ENCODE measurements at places on chromosomes 12 and 14.

- DNase-seq = no peak
- no peaks in the 10 kb centered on the region for H3K4me1 ChIP-seq
- no peaks in the 10 kb centered on the region for H3K27me3 ChIP-seq
- no peak overlapping the region for H3K4me3 ChIP-seq
- no peaks in the 10 kb centered on the region for H3K36me3 ChIP-seq
- H3K27ac ChIP-seq = no peak overlapping the region
These were observed 206.2 kb downstream of the FSCB start for GRCh38 chr14:44300916-44301315.

- H3K27ac ChIP-seq = no peak overlapping the region
- DNase-seq = no peak
- no peaks in the 10 kb centered on the region for H3K4me1 ChIP-seq
- H3K4me3 ChIP-seq = no peak overlapping the region
- H3K27me3 ChIP-seq = no peaks in the 10 kb centered on the region
- no peaks in the 10 kb centered on the region for H3K36me3 ChIP-seq
These were observed 103.6 kb upstream of the CCND2 start for GRCh38 chr12:4169959-4170358.

- no peak overlapping the region for H3K4me3 ChIP-seq
- no peaks in the 10 kb centered on the region for H3K4me1 ChIP-seq
- H3K36me3 ChIP-seq = no peaks in the 10 kb centered on the region
- H3K27ac ChIP-seq = no peak overlapping the region
These were observed 64.4 kb upstream of the TRHDE start for GRCh38 chr12:72207486-72208409.

GRCh38 chr12:82765971-82766705, 79.4 kb downstream of the TMTC2 start:
- DNase-seq = no peak
- H3K4me1 ChIP-seq = no peaks in the 10 kb centered on the region
- H3K4me3 ChIP-seq = no peak overlapping the region
- no peaks in the 10 kb centered on the region for H3K27me3 ChIP-seq

DNA sequence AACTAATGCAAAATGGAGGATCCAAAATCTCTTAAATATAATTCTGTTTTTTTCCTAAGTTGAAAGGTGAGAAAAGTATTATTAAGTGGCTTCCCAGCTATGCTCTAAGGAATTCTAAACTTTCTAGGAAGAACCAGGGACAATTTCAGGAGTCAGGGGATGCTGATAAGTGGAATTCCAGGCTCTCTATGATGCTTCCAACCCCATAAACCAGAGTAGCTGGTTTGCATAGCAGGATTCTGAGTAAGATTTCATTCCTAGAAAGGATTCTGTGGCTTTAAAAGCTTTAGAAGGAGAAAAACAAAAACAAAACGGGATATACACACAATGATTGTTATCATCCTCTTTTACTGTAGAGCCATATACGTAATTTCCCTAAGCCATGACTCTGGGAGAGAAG, 93.9 kb downstream of the SLC16A7 start:
- H3K4me1 ChIP-seq = no peaks in the 10 kb centered on the region
- H3K4me3 ChIP-seq = no peak overlapping the region
- no peaks in the 10 kb centered on the region for H3K27me3 ChIP-seq
- no peak for DNase-seq

- H3K4me1 ChIP-seq = no peaks in the 10 kb centered on the region
- peaks cover 57% of the 10 kb centered on the region for H3K36me3 ChIP-seq
- no peaks in the 10 kb centered on the region for H3K27me3 ChIP-seq
- no peak for DNase-seq
These were observed 76.9 kb downstream of the DDX51 start for GRCh38 chr12:132067182-132067581.

DNA sequence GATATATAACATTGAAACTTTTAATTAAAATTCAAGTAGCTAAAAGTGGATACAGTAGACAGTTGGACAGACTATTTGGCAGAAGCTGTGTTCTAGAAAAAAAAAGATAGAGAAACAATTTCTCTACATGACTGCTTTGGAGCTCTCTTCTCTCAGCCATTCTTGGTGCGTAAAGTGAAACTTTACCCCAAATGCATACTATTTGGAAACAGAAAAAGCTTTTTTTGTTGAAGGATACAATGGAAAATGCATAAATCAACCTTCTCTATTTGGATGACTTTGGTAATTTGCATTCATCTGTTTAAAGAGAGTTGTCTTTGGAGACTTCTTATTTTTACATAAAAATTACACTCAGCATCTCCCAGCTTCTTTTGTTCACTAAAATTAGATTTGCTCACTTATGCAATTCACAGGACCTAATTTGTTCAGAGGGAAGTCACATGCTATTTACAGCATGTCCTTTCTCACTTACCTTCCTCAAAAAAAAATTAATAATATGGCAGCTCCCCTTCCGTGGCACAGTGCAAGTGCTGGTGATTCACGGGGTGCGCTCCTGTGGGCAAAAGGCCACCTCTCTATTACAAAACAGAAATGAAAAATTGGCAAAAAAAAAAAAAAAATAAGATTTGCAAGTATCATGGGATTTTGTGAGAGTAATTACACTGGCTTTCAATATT, 498.9 kb downstream of the RERGL start:
- no peaks in the 10 kb centered on the region for H3K27me3 ChIP-seq
- no peak for DNase-seq
- H3K36me3 ChIP-seq = no peaks in the 10 kb centered on the region

- H3K4me1 ChIP-seq = no peaks in the 10 kb centered on the region
- no peak overlapping the region for H3K4me3 ChIP-seq
- no peak for DNase-seq
- no peaks in the 10 kb centered on the region for H3K27me3 ChIP-seq
These were observed 33.5 kb downstream of the C12orf50 start for GRCh38 chr12:87995581-87996178.

DNA sequence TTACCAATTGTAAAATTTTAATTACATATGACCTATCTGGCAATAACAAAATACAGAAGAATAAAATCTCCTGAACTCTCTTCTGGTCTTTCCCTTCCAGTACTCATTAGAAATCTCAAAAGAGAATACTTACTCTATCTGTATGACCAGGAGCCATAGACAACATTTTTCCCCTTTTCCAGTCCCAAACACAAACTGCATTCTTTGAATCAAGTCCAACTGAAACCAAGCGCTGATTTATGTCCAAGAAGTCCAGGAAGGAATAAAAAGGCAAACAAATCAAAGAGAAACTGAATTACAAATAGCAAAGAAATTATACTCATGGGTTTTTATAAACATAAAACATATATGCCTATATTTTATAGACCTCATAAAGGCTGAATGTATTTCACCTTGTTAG, 46.7 kb downstream of the EML5 start:
- H3K27me3 ChIP-seq = no peaks in the 10 kb centered on the region

DNA sequence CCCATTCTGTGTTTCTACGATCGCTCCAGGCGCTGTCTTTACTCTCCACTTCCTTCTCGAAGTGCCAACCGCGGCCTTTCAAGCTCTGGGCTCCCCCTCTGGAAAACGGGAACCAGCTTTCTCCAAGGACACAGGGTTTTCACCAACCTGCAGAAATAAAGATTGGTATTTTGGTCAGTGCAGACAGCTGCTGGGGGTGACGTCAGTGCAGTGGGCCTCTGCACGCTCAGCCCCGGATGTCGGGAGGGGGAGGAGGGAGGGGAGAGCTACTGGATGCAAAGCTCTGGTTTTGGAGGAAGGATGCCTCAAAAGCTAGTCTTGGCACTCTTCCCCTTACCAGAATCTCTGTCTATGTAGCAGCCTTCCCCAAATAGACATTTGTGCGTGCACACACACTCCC, 19.9 kb downstream of the HRK start:
- H3K4me3 ChIP-seq = peak overlapping the region; percentile 41
- H3K36me3 ChIP-seq = no peaks in the 10 kb centered on the region
- H3K27ac ChIP-seq = no peak overlapping the region
- H3K4me1 ChIP-seq = peaks cover 36% of the 10 kb centered on the region
- DNase-seq = no peak
- no peaks in the 10 kb centered on the region for H3K27me3 ChIP-seq

- DNase-seq = no peak
- H3K36me3 ChIP-seq = peaks cover 11% of the 10 kb centered on the region
- H3K4me1 ChIP-seq = no peaks in the 10 kb centered on the region
- no peak overlapping the region for H3K27ac ChIP-seq
- no peaks in the 10 kb centered on the region for H3K27me3 ChIP-seq
These were observed 125.9 kb downstream of the PRICKLE1 start for GRCh38 chr12:42463671-42464070.

GRCh38 chr12:20000229-20000849, 368.0 kb upstream of the PDE3A start:
- H3K36me3 ChIP-seq = no peaks in the 10 kb centered on the region
- no peak for DNase-seq
- no peak overlapping the region for H3K4me3 ChIP-seq
- H3K27me3 ChIP-seq = no peaks in the 10 kb centered on the region
- H3K4me1 ChIP-seq = peaks cover 28% of the 10 kb centered on the region
- no peak overlapping the region for H3K27ac ChIP-seq

DNA sequence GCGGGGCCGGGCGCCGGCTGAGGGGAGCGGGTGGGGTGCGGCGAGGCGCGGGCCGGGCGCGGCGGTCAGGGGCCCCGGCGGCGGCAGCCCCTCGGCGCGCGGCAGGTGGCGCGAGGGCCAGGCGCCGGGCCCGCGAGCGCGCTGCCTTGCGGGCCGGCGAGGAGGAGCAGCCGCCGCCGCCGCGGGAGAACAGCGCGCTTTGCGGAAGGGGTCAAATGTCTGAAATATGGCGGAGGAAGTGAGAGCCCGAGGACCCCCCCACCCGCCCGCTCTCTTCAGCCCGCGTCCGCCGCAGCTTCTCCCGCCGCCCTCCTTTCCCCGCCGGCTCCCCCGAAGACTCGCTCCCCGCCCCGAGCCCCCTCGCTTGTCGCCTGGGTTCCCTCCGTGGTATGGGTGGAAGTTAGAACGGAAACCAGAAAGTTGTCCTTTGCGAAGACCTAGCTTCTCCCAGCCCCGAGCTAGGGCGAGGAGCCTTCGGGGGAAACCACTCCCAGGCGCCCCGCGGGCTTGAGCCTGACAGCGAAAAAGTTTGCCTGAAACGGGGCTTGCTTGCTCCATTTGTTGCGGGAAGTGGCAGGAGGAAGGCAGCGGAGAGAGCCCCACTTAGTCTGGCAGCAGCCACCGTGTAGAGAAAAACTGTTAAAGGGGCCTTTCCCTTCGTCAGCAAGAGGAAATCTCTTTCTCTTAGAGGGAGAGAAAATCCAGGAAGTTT, 551 bp downstream of the RAP1B start:
- peak overlapping the region; percentile 99 for H3K27ac ChIP-seq
- no peaks in the 10 kb centered on the region for H3K27me3 ChIP-seq
- H3K4me3 ChIP-seq = peak overlapping the region; percentile 98
- no peak for DNase-seq
- H3K36me3 ChIP-seq = no peaks in the 10 kb centered on the region

DNA sequence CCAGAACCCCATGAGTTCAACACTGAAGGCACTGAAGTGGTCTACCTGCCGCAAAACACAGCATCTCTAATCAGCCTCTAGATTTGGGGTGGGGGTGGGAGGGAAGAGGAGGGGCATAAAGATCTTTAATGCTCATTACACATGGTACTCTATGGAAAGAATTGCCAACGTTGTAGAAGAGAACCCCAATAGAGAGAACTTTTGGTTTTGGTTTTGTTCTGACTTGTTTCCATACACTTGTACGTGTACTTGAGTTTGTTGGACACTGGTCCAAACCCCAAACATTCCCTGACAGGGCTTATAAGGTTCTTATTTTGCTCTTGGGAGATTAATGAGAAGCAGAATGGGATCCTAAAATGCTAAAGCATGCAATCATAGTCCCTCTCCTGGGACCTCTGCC, 31.0 kb downstream of the GNPTAB start:
- H3K4me1 ChIP-seq = peaks cover 15% of the 10 kb centered on the region
- H3K27ac ChIP-seq = no peak overlapping the region
- no peak for DNase-seq
- no peak overlapping the region for H3K4me3 ChIP-seq
- no peaks in the 10 kb centered on the region for H3K27me3 ChIP-seq

All from thoracic aorta (tissue), 2 donors.